ENCODE measurements at places on chromosomes 5 and 9.

DNA sequence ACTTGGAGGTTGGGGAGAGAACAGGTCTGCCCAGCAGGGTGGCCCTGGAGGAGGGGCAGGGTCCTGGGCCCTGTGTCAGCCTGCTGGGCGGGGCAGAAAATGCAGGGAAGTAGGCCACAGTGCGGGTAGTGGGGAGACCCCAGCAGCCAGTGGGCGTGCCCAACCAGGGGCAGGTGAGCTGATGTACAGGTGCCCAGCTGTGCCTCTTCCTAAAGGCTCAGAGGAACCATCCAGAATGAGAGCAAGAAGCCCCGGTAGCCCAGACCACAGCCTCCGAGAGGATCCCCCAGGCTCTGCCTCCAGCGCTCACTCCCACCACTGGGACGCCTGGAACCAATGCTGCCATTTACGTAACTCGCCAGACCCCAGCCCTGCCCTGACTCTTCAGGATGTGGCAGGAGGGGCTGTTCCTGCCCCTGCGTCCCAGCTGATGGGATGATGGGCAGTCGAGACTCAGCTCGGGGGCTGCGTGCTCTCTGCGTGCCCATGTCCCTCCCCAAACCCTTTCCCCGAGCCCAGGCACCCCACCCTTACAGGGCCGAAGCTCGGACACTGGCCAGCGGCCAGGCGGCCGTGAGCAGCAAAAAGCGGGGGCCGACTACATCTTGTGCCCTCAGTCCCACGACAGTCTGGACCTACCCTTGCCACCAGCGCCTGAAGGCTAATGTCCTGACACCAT is 17.9 kb upstream of the QRFP start:
- DNase-seq, result no peak

DNA sequence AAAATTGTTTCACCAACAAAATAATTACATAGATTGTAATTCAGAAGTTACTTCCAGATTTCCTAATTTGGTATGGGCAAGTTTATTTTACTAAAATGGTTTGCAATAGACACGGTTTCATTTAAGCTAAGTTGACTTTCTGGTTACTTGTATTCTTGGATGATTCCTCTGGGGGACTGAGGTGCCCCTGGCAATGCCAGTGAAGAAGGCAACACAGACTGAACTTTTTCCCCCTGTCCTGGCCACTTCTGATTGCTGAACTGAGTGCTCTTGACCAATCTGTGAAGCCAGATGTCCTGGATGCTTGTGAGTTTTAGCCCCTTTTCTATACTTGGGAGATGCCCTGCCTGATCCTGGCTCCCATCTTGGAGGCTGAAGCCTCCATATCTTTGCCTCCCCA is 66.3 kb upstream of the FANCC start:
- DNase-seq, result no peak

DNA sequence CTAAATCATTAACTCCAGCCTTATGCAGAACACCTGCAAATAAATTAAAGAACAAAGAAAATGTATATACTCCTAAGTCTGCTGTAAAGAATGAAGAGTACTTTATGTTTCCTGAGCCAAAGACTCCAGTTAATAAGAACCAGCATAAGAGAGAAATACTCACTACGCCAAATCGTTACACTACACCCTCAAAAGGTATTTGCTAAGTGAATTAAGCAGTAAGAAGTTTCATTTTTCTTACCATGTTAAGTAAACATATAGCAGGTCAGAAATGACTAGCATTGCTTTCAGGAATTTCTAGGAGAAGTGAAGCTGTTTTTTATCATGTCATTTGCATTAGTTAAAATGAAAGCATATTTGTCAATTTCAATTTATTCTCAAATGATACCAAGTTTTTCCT is 92.7 kb downstream of the MELK start:
- no peak for DNase-seq

DNA sequence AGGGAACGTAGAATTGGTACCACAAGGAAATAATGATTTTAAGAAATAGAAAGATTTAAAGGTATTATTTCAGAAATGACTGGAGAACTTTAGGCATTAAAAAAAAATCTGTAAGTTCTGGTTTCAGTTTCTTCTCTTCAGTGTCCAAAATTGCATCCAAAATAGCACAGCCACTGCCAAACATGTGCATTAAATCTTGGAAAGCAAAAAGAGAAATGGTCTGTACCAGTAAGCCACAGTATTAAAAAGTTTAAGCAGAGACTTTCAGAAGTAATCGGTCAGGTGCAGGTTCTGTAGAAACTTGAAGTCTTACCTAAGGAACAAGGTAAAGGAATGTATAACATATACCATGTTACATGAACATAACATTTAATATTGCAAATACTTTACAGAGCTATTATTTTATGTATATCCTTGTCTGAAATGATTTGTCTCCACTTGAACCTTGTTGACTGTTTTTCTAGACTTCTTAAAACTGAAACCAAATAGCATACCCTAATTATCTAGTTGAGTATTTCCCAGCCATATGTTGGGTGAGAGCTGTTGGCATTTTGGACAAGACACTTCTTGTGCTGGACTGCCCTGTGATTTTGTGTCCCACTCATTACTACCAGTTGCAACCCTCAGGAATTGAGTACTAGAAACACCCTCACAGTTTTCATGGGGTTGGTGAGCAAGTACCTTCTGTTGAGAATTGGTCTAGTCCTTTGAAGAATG is 32.1 kb downstream of the NIPBL start:
- no peak for DNase-seq

DNA sequence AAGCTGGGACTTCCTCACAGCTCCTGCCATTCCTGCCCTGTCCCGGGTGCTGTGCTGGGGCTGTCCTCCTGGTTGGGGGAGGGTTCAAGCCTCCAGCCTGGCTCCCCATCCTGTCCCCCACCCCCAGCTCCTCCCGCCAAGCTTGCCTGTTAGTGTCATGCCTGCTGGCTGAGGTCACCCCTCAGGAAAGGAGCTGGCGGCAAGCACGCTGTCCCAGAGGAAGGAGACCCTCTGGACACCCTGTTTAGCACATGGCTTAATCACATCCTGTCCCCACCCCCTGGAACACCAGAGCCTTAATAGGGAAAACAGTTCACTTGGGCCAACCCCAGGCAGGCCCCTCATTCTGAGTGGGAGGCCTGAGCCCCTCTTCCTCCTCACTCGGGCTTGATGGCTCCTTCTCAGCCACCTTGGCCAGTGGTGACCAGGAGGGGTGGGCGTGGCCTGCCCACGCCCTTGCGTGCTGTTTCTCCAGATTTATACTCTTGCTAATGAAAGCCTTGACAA is 9.2 kb upstream of the PHYHD1 start:
- DNase-seq, result no peak

GRCh38 chr5:125054146-125054545 is 307.7 kb upstream of the ZNF608 start:
- no peak for DNase-seq

DNA sequence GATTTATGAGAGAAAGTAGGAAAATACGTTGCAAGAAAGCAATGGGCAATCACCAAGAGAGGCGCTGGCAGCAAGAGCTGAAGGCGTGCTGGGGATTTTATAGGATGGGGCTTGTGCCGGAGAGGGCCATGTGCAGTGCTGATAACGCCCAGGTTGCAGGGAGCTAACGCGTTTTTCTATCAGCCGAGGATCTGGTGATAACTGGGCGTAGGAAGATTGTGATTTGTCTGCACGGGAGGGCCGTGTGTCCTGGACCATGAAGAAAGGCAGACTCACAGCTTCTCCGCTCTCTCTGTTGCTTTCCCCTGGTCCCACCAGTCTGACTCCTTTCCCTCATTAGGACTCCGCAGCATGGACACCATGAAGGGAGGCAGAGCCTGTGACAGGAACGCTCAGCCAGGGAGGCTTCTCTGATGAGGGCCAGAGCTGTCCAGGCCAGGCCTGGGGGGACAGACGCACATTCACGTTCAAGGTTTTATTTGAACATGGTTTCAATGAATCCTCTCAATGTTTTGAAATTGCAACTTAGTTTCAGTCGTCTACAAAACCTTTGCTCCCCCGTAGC is 11.9 kb upstream of the CACNA1B start:
- no peak for DNase-seq

- DNase-seq, result no peak
These were observed 597.3 kb upstream of the DAB2 start for GRCh38 chr5:40022057-40022456.

GRCh38 chr9:131279863-131280570 is 3.7 kb upstream of the FAM78A start:
- no peak for DNase-seq

GRCh38 chr9:30609713-30610112 is 1774.7 kb upstream of the ACO1 start:
- no peak for DNase-seq

DNA sequence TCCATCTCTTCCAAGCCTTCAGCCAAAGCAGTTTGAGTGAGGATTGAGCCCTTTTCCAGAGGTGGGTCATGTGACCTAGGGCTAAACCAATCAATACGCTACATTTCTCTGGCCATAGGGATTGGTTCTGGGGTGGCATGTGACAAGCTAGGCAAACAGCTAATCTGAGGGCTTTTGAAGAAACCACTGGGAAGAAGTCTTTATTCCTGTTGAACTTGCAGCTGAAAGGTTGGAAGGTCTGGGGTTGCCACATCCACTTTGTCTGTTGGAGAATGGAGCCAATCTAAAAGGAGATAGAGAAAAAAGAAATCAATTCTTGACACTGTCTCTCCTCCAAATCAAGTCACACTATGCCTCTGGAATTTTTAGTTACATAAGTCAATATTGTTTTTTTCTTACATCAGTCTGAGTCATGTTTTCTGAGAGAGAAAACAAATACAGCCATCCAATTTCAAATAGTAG is 637.8 kb upstream of the WWC1 start:
- DNase-seq, result no peak

- DNase-seq, result no peak
These were observed 30.9 kb downstream of the NR4A3 start for GRCh38 chr9:99852617-99853016.

- DNase-seq, result no peak
These were observed 455.3 kb upstream of the SGCD start for GRCh38 chr5:155871623-155872022.

GRCh38 chr9:116464987-116465571 is 222.0 kb upstream of the TRIM32 start:
- no peak for DNase-seq

DNA sequence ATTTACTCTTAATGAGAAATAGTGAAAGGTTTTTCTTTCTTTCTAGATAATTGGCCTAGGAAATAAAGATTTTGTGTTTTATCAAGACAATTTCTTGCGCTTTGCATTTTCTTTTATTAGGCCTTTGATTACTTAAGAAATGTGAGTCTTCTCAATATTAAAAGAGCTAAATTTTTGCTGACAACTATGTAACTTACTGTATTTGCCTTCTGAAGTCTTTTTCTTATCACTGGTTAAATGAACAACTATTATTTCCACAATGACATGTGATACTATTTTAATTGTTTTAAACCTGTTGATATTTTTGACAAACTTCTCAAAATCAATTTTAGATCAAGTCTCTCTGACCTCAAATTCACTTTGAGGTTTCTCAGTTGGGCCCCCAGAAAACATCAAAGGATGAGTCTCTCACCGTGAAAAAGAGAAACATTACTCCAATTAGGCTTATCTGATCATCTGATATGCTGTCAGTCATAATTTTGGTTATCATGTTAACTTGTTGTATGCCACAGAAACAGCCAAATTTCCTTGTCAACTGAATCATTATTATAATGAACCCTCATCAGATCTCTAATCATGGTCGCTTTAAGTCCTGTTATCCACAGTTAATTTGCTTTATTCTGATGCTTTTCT is 48.8 kb downstream of the RAPGEF1 start:
- DNase-seq, result no peak

GRCh38 chr5:101024299-101024698 is 121.2 kb upstream of the ST8SIA4 start:
- no peak for DNase-seq

DNA sequence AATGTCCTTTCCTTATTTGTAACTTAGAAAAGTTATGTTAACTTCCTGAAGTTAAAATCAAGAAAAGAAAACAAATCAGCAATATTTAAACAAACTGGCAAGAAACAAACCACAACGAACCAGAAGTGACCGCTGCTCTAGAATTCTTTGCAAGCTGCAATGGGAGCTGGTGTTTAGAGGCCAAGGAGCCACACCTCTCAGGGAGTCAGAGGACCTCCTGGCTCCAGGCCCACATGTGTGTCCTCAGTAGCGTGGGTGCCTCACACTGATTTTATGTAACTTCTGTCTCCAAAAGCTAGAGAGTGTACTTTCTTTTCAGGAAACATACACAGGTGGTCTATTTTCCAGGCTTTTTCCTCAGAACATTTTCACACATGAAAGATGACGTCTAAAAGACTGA is 100.4 kb downstream of the IRX2 start:
- no peak for DNase-seq

DNA sequence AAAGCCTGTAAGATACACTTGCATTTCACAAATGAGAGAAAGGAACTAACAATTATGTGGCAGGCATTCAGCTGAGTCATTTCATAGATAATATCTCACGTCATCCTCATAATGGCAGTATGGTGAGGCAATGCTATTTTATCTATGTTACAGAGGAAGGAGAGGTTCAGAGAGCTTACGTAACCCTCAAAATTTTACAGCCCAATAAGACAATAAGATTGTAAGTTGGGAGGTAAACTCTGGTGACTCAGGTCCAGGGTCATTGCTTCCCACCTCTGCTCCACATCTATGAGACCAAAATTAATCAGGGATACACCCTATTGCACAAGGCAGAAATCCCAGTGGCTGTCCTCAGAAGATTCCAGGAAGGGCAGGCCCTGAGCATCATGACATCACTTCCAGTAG is 309.7 kb downstream of the NSG2 start:
- DNase-seq, result no peak

DNA sequence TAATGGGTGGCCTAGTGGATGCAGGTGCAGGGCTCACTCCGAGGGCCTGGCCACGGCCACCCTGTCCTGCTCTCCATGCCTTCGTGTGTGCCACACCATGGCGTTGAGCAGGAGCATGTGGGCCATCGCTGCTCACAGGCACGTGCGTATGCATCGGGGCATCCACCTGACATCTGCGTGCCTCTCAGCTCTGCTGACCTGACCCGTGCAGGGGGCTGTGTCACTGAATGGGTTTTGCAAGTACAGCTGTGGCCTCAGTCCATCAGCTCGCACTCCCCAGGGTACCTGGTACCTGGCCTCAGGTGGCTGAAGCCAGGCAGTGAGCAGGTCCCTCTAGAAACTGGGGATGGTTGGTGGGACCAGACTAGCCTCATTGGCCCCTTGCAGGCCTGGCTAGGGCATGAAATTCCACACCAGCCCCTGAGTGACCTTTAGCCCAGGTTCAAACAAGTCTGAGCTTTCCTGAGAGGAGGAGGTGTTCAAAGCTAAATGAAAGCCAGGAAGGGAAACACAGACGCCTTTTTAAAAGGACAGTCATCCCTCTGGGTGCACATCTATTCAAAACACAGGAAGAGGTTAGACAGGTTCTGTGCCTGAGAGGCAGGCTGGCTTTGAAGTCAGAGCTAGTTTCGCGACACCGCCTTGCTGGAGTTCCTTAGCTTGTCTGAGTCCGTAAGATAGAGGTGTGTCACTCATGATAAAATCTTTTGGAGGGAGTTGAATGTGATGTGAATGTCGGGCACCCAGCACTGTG is 74.0 kb downstream of the MACROH2A1 start:
- no peak for DNase-seq

DNA sequence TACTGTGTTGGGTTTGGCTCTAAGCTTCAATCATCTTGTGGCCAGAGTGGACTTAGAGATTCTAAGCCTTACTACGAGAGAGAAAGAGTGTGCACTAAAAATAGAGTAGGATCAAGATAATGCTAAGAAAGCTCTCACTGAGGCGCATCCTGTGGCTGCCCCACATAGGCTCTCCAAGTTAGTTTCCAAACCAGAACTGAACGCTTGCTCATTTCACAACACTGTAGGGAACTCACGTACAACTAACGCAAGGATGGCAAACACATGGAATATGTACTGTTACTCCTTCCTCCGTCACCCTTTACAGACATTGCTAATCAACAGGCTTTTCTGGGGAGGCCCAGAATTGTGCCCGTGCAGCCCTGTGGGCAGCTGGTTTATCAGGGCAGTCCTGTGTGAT is 90.9 kb downstream of the EQTN start:
- no peak for DNase-seq

All from activated CD4-positive, alpha-beta T cell treated with anti-CD3 and anti-CD28 coated beads, Interleukin-2, amount 50 U/mL, for 4 hours (primary cell).